ENCODE measurements at places on chromosomes 2 and 18.

GRCh38 chr2:26172189-26172870 lies 558 bp upstream of the GAREM2 start:
- DNase-seq: no peak

DNA sequence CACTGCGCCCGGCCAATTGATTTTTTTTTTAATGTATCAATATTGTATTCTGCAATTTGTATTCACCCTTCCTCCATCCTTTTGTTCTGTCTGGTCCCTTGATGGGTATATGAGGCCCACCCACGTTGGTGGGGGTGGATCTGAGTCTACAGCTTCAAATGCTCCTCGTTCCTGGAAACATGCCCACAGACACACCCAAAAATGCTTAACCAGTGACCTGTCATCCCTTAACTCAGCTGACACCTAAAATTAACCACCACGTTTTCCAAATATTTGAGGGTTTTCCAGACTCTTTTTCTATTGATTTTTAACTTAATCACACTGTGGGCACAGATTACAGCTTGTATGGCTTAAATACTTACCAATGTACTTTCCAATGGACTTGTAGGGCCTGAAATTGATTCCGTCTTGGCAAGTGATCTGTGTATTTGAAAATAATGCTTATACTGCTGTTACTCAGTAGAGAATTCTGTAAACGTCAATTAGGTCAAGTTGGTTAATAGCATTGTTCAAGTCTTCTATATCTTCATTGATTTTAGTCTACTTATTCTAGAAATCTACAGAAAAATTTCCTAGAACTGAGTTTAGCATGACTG lies 34.4 kb upstream of the CYP27C1 start:
- no peak for DNase-seq

DNA sequence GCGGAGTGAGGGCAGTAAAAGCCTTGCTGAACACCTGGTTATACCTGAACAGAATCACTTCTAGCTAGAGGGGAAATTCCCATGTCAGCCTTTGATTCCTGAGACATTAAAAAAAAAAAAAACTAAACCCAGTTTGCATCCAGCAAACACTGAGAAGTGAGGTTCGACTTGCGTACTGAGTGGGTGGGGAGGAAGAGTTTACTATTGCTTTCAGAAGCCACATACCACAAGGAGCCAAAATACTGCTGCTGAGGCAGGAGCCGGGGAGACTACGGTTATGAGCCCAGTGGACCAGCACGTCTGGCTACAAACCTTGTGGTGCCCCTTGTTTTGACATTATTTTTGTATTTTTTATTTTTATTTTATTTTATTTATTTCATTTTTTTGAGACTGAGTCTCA lies 2.7 kb downstream of the COLEC11 start:
- peak; percentile 0 for DNase-seq

- DNase-seq: no peak
Measured at GRCh38 chr2:182015334-182016109, 29.9 kb downstream of the PPP1R1C start.

GRCh38 chr2:209097168-209097567 lies 326.7 kb upstream of the MAP2 start:
- DNase-seq: peak; percentile 5

- DNase-seq: peak; percentile 1
Measured at GRCh38 chr2:77521931-77522470, at the start of gene LRRTM4. LRRTM4 (minus strand) TSS chr2:77522376.

- no peak for DNase-seq
Measured at GRCh38 chr2:37575780-37576179, 95.7 kb downstream of the CDC42EP3 start.

GRCh38 chr2:220163486-220163885 lies 536.1 kb downstream of the SLC4A3 start:
- DNase-seq: no peak

- DNase-seq: no peak
Measured at GRCh38 chr2:120369250-120369649, 23.3 kb downstream of the INHBB start.

DNA sequence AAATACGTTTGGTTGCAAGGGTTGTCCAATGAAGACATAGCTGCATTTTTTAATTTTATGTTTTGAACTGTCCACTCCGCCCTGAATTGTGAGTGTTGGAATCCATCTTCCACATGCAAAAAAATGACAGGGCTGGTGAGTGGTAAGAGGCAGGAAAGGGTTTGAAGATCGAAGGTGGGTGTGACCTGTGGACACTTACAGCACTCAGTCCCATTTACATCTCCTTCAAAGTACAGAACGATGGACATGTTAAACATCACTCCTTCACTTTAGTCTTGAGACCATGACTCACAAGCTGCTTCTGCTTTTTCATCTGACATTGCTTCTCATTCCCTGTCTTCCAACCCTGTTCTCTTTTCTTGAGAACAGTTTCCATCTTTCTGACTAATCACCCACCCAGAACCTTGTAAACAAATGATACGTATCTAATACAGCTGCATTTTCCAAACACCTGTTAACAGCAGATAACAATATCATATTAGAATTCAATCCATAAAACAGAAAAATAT lies 179.3 kb downstream of the ZNF516 start:
- DNase-seq: no peak

GRCh38 chr2:43225093-43225787 lies 1.2 kb downstream of the ZFP36L2 start:
- DNase-seq: peak; percentile 70

DNA sequence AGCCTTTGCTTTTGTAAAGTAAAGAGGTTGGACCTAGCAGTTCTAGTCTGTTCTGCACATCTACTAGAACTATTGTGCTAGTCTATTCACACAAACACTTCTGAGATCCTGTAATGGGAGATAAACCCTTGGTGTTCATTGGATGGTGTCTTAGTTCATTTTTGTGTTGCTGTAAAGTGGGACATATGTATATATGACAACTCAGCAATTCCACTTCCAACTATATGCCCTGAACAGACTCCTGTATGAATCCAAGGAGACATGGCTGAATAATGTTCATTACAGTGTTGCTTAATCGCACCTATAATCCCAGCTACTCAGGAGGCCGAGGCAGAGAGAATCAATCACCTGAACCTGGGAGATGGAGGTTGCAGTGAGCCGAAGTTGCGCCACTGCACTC lies 23.3 kb downstream of the HK2 start:
- DNase-seq: no peak

DNA sequence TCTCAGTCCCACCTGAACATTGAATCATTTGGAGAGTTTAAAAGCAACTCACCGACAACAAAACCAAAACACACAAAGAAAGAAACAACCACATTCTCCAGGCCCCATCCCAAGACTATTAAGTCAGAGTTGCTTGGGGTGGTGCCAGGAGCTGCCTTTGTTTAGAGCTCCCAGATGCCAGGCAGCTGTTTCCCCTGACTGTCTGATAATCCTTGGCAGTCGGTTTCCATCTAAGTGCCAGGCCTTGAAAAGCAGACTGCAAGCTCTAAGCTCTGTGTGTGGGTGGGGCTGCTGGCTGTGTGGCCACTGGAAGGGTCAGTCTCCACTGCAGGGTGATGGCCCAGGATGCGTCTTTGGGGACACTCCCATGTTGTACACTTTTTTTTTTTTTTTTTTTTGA lies 255.3 kb upstream of the AGAP1 start:
- no peak for DNase-seq

DNA sequence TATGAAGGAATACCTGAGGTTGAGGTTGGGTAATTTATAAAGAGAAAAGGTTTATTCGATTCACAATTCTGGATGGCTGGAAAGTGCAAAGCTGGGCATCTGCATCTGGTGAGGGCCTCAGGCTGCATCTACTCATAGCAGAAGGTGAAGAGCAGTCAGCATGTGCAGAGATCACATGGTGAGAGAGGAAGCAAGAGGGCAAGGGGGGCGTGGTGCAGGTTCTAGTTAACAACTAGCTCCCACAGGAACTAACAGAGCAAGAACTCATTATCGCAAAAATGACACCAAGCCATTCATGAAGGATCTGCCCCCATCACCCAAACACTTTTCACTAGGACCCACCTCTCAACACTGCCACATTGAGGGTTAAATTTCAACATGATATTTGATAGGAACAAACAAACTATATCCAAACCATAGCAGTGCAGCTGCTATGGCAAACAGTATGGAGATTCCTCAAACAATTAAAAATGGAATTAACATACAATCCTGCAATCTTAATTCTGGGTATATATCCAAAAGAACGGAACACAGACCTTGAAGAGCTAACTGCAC lies 72.8 kb upstream of the LDLRAD4 start:
- DNase-seq: no peak

DNA sequence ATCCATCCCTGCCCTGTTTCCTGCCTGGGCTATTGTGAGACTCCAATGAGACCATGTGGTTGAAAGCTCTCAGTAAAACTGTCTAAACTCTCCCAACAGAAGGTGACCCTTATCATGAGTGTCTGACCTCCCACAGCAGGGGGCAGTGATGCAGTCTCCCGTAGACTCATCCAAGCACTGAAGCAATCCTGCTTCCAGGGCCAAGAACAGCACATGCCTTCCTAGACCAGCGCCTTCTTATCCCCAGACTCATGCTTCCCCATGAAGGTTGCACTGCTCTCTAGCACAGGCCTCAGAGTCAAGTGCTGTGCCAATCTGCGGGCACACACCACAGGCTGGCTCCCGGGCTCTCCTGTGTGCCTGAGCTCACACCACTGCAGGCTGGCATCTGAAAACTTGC lies 112.3 kb downstream of the TNS1 start:
- peak; percentile 29 for DNase-seq

- peak; percentile 46 for DNase-seq
Measured at GRCh38 chr18:33751613-33752221, 173.7 kb downstream of the ASXL3 start.

- DNase-seq: no peak
Measured at GRCh38 chr18:33424266-33424946, 16.1 kb downstream of the CCDC178 start.

- no peak for DNase-seq
Measured at GRCh38 chr2:8987410-8987809, 16.1 kb downstream of the MBOAT2 start.

GRCh38 chr2:230692760-230693159 lies 19.9 kb upstream of the CAB39 start:
- DNase-seq: no peak

GRCh38 chr2:65788556-65788955 lies 356.2 kb upstream of the SPRED2 start:
- no peak for DNase-seq

- peak; percentile 26 for DNase-seq
Measured at GRCh38 chr2:216015722-216016464, 2.5 kb upstream of the MREG start.

DNA sequence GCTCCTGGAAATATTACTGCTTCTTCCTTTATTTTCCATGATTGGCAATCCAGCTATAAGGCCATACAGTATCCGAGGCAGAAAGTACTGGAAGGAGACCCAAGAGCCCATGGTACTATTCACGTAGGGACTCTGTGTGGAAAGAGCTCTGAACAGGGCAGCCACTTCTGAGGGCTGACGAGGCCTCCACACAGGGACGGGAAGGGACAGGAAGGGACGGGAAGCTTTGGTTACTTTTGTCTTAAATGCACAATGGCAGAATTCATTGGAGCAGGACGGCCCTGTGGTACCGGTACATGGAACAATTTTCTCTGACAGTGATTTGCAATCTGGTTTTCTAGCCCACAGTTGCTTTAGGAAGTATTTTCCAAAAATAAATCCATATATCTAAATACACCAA lies 102.4 kb downstream of the MBP start:
- no peak for DNase-seq

DNA sequence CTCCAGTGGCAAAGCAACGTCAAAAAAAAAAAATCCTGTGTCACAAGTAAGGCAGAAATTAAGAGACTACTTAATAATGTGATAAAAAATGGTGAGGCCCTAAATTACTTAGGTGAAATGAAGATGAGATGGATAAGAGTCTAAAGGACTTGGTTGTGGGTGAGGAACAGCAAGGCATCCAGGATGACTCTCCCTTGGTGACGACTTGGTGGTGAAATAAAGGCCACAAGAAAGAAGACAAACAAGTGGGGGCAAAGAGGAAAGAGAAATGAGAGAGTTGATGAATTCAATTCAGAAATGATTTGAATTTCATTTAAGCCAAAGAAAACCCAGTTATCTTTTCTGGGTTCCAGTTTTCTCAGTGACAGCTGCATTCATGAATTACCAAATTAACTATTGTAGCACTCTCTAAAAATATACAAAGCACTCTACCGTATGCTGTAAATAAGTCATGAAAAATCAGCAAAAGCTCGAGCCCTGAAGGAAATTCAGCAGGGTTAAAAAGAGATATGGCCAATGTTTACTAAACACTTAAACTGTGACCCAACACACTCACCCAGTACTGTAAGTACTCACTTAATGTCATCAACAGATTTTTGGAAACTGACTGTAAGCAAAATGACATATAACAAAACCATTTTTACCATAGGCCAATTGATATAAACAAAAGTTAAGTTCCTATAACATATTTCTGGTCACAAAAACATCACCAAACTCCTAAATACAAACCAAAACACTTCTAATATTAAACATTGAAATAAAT lies 1.4 kb downstream of the METTL8 start:
- DNase-seq: peak; percentile 35

DNA sequence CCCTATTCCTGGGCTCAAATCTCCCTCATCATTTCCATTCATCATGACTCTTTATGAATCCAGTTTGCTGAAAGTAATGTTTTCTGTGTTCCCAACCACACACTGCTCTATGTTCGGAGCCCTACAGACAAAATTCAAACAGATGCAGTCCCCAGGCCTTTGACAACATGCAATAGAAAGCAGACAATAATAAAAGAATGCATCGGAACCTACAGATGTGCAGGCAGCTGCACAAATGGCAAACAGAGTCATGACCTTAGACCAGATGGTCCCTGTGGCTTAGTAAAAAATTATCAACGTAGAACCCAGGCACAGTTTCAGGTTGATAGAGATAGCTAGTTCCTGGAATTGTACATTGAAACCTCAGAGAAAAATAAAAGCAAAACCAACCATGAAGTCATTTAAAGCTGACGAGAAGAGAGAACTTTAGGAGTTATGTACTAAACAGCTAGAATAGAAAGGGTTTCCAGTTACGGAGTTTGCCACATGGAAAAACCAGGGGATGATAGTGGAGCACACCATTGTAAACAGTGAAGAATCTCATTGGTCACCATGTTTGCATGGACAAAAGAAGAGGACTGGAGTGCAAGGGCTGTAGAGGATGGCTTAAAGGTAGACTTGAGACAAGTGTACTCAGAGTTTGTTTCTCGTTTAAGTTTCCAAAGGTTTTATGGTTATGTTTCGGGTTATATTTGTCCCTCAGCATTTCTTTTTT lies 23.2 kb upstream of the ACVR1 start:
- DNase-seq: peak; percentile 63

GRCh38 chr2:102418421-102418961 lies 4.5 kb upstream of the IL18RAP start:
- DNase-seq: peak; percentile 89
